ENCODE measurements at places on chromosomes 1 and 21.
A peak's percentile ranks its signal among the peaks of the same experiment; 100 is the strongest.

DNA sequence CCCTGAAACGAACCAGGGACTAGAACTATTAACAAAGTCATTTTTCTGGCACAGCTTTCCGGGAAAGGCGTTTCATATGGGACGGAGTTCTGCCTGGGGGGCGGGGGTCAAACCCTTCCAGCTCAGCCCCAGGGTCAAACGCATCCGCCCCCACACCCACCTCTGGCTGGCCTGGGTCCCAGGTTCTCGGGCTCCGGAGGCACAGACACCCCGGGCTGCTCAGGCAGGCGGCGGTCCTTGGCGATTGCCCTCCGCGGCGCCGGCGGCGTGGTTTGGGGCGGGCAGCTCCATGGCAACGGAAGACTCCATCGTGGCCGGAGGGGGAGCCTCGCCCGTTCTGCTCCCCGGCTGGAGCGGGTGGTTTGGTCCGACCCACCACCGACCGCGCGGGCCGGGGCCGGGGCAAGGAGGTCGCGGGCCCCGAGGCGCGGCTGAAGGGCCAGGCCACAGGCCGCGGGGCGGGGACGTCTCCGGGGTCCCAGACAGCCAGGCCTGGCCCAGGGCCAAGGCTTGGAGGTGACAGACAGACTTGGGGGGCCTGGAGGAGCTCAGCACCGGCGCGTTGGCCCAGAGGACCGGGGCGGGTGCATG is at the start of gene CFAP74:
Gene CFAP74, minus strand, starts transcription at position 246 of the 591 bp plus-strand sequence. CDS start 12,830 bp downstream, outside the sequence.
- DNase-seq, result peak; percentile 42

GRCh38 chr1:115690972-115691371 is 49.2 kb downstream of the VANGL1 start:
- no peak for DNase-seq

DNA sequence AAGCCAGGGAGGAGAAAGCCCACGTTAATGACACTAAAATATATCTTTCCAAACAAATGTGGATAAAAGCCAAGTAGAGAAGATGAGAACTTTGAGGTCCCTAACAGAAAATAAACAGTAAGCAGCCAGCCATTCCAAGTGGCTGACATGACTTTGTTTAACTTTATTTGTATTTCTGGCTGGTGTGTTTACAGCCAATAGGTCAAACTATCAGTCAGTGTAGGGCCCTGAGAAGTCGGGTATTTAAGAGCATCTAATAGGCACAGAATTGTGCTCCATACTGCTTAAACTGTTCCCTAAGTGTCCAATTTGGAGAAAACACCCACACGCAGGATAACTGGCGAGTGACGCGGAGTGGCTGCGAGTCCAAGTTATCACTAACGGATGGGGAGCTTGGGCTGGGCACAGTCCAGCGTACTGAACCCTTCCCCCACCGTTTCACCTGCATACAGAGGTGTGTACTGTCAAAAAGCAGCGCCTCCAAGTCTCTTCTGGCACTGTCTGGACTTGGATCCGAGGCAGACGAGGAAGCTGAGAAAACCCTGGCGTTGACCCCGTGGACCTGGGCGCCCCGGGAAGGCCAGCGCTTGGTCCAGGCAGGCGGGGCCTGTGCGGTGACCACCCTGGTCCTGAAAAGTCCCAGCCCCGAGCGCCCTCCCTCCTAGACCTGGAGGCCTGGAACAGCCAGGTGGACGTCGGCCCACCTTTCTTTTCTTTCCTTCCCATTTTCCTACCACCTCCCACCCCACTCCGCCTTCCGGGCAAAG is 662 bp upstream of the LGALS8 start:
- DNase-seq, result peak; percentile 39

DNA sequence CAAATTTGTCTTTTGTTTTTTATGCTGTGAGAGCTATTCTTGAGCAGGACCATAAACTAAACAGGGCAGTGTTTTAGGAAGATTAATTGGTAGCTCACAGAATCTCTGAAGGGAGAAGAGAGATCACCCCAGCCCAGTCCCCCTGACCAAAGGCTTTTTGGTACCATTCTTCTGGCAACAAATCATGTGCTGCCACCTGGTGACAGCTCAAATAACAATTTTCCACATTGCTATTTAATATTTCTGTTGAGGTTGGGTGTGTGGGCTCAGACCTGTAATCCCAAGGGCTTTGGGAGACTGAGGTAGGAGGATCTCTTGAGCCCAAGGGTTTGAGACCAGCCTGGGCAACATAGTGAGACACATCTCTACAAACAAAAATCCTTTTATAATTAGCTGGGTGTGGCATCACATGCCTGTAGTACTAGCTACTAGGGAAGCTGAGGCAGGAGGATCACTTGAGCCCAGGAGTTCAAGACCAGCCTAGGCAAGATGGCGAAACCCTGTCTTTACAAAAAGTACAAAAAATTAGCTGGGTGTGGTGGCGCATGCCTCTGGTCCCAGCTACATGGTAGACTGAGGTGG is 2.2 kb upstream of the TESK2 start:
- no peak for DNase-seq
